GM23338 (cell line): ENCODE measurements at places on chromosomes 3 and 15. TPM values are rescaled to one million over a fixed set of nuclear protein-coding genes. Genes with fewer than 3 reads are reported as not detected.

GRCh38 chr3:196782511-196782910 lies 42.9 kb downstream of the PAK2 start:
- no peak for DNase-seq

DNA sequence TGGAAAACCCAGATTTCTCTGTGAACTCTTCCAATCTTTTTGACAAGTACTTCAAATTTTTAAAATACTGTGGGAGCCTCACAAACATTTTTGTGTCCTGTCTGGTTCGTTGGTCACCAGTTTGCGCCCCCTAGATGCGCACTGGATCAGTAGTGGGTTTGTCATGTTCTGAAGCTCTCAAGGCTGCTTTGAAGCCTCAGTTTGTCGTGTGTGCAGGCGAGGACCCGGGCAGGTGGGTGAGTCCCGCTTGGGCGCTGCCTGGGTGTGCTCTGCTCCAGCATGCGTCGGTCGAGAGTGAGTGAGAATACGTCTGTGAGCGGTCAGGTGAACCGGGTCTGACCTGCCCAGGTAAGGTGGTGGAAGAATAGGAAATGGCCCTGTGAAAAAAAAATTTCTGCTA lies 17.3 kb upstream of the AEN start:
- DNase-seq = peak; percentile 47

GRCh38 chr3:170634663-170635384 lies 48.9 kb upstream of the SLC7A14 start:
- no peak for DNase-seq

DNA sequence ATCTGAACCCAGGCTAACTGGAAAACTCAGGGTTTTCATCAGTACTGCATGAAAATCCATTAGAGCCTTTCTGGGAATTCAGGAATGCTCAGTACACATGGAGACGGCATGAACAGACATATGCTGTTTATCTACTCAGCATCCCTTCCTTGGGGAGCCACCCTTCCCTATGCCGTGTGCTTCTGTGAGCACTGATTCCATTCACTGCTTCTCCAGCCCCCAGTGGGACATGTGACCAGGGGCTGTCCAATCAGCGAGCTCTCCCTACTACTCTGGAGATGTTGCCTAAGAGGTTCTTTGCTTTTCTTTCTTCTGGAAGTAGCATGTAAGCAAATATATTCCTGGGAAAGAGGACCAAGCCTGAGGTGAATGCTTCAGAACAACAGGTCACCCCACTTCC lies 5.6 kb upstream of the PCOLCE2 start:
- no peak for DNase-seq

- DNase-seq = no peak
Observed at GRCh38 chr15:71709808-71710418, 100.4 kb upstream of the NR2E3 start.

- no peak for DNase-seq
Observed at GRCh38 chr3:23262766-23263165, 59.6 kb downstream of the UBE2E2 start.

- no peak for DNase-seq
Observed at GRCh38 chr3:55828712-55829111, 341.6 kb upstream of the WNT5A start.

DNA sequence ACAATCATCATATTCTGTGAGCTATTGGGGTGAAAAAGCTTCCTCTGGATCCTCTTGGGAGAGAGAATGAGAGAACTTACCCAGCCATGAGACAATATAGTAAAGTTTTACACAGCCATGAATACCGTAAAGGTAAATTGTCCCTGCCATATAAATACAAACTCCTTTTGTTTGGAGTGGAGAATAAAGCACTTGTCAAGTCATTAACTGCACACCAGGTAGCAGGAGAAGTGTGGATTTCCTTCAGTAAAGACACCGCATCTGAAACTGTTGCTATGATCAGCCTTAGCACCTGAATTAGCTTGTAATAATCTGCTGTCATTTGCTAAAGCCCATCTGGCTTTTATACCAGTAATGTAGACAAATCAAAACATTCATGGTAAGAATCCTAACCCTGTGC lies 336.6 kb upstream of the SLCO3A1 start:
- no peak for DNase-seq

Gene ARIH1
- 48.6 and 55.3 TPM in 2 replicates for total RNA-seq

Gene C3orf18
- total RNA-seq = 7.7 and 10.3 TPM in 2 replicates

Gene KNG1
- total RNA-seq = 0.49 TPM in 1 of 2 replicates, not detected in the other

Gene WWTR1
- total RNA-seq = 26.2 and 31.1 TPM in 2 replicates

Gene PPP1R14D
- not detected in 2 replicates for total RNA-seq

Gene LDHAL6B
- total RNA-seq = not detected in 2 replicates

Gene HDDC3
- 9.1 and 19.0 TPM in 2 replicates for total RNA-seq

Gene SEMA5B
- total RNA-seq = 25.4 and 26.8 TPM in 2 replicates
